ENCODE measurements at places on chromosomes 6 and 20.
A peak's percentile ranks its signal among the peaks of the same experiment; 100 is the strongest.

DNA sequence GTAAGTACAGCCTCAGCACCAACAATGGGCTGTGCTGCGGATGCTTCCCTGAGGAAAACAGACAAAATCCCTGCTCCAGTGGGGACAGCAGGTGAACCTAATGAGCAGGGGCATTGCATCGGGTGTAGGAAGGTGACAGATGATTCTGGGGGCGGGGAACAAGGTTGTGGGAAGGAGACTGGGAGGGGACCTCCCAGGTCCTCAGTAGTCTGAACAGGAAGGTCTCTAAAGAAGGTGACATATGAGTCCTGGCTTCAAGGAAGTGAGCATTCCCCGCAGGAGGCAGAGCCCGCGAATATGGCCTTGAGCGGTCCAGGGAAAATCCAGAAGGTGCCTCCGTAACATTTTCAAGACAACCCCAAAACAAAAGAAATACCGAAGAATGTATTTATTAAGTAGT is 19.4 kb downstream of the ULBP1 start:
- DNase-seq, result no peak

DNA sequence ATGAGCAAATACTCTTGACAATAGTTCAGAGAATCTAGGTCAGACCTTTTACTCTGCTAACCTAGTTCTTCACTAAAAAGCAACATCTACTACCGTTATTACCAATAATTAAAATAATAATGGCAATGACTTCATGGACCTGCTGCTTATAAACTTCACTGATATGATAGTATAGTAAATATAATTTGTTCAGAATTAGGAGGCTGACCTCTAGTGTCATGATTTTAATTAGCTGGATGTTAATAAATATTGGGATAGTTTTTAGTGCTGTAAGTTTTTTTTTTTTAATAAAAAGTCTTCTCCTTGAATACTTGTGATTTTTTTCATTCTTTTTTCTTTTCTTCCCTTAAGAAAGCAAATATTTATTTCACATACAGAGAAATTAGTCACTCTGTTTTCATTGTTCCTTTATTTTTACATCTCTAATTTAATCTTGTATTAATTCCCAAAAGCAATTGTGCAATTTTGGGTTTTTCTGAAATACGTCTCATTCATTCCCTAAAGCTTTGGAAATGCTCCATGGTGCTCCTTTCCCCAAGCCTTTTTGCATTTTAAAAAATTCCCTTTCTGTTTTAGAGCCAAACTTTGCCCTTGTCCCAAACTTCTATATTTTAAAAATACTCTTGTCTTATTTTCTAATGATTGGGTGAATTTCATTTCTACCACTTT is 46.6 kb upstream of the UST start:
- no peak for DNase-seq

GRCh38 chr6:87407901-87408720 is at the start of gene CFAP206:
CFAP206 (plus strand) TSS chr6:87407972; CDS start chr6:87409840, 1,868 bp downstream.
- peak; percentile 77 for DNase-seq

DNA sequence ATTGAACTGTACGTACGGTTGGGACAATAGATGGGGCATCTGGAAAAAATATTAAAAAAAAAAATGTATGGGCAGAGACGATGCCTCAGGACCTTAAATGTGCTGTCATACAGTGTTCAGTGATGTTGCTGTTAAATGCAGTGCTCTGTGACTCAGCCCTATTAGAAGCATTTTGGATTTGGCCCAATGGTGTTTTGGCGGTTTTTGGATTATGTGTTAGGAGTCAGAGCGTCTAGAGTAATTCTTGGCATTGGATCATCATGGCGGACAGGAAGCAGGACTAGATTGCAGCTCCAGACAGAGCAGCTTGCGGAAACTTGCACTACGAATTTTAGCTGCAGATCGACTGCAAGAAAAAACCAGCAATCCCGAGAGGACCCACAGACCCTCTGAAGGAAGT is 280.0 kb downstream of the SOX4 start:
- no peak for DNase-seq

DNA sequence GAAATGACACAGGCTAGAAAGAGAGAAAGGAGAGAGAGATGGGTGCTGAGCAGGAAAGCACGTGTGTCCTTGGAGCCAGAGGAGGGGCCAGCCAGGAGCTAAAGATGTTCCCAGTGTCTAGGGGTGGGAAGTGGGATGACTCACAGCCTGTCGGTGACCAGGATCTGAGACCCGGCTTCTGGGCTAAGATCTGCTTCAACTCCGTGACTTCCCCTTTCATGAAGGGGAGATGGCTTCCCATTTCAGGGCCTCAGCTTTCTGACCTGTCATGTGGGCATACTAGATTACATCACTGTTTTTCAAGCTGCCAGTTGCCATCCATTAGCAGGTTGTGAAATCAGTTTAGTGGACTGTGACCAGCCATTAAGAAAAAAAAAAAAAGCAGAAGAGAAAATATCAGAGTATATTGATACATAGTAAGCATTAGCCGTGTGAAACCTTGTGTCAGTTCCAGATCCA is 5.4 kb downstream of the TGM3 start:
- DNase-seq, result peak; percentile 3

GRCh38 chr6:137013738-137014602 is 30.8 kb downstream of the IL20RA start:
- DNase-seq, result no peak

DNA sequence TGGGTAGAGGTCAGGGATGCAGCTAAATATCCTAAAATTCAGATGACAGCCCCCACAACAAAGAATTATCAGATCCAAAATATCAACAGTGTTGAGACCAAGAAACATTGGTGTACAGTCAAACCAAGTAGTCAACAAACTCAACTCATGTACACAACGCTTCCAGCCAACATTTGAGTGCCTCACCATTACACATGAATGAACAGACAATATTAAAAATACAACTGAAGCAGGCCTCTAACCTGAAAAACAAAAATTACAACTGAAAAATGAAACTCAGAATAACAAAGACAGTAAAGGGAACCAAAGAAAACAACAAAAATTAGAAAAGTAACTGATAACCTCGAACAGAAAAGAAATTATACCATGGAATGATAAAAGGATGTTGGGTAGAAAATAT is 46.2 kb downstream of the HACE1 start:
- no peak for DNase-seq

- no peak for DNase-seq
Measured at GRCh38 chr6:6405031-6405430, 84.6 kb upstream of the F13A1 start.

DNA sequence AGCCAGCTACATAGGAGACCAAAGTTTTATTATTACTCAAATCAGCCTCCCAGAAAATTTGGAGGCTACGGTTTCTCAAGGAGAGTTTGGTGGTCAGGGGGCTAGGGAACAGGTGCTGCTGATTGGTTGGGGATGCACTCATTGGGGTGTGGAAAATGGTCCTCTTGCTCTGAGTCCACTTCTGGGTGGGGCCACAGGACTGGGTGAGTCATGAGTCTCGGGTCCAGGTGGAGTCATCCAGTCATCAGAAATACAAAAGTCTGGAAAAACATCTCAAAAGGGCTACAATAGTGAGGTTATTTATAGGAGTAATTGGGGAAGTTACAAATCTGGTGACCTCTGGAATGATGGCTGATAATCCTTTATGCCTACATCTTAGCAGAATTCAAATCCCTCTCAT is 54.3 kb upstream of the SLC22A16 start:
- no peak for DNase-seq

DNA sequence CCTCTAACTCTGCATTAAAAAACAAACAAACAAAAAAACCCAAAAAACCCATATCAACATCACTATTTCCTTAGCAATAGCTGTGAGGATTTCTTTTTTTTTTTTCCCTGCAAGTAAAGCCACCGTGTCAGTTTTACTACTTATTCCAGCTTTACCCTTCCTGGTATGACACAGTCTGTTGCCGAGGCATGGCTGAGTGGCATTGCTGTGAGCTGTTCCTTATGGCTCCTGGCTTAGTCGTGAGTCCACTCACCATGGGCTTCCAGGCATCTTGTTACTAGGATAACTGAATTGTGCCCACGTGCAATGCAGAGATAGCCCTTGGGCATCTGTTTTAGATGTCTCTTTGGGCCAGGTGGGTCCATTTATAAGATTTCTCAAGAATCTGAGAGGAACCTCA is 84.8 kb downstream of the LRRC1 start:
- no peak for DNase-seq

- no peak for DNase-seq
Measured at GRCh38 chr6:137941995-137942394, 74.9 kb downstream of the TNFAIP3 start.

DNA sequence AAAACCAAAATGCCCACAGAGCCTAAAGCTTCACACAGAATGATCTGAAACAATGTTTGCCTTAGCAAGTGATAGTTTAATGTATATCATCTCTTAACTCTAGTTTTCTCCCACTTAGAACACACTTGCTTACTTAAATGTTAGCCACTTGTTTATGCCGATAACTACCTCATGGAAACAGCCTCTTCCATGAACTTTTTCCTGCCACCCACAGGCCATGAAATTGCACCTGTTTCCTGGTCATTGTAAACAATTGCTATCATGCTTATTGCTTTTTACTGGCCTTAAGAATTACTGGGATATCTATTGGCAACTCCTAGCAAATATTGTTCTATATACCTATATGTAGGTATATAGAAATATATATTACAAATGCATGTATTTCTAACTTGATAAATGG is 231.1 kb downstream of the HDGFL1 start:
- no peak for DNase-seq

GRCh38 chr20:54195483-54196472 is 12.1 kb upstream of the PFDN4 start:
- DNase-seq, result no peak

- DNase-seq, result no peak
Measured at GRCh38 chr6:33081098-33081824, 5.5 kb downstream of the HLA-DPB1 start.

DNA sequence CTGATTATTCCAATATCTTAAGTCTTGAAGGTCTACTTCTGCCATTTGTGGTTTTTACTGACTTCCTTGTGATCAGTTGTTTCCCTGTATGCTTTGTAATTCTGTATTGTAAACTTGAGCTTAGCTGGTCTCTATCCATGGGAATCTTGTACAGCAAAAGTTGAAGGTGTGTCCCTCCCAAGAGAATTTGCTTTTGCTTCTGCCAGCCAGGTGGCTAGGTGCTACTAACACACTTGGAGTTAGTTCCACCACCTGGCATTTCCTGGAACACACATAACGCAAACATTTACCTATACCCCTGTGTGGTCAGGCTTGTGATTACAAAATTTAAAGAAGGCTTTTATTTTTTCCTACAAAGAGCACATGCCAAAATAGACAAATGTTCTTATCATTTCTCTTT is 141.2 kb downstream of the GRM4 start:
- DNase-seq, result no peak

- DNase-seq, result no peak
Measured at GRCh38 chr6:31837369-31838113, 10.0 kb downstream of the HSPA1B start.

DNA sequence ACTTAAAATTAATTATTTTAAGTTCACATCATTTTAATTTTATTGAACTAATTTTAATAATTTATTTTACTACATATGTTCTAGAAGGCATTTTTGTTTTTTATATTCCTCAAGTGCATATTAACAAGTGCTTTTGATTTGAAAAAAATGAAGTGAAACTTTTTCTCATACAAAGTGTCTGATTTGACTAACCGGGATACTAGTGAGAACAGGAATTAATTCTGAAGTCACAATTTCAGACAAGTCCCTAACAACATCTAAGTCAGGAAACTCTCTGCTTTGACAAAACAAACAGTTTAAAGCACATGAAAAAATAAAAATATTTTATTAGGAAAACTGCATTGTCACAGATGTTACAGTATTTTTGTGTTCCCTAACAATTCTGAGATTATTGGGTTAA is 1166.3 kb upstream of the CITED2 start:
- no peak for DNase-seq

GRCh38 chr6:129731428-129731827 is 21.5 kb upstream of the ARHGAP18 start:
- DNase-seq, result no peak

DNA sequence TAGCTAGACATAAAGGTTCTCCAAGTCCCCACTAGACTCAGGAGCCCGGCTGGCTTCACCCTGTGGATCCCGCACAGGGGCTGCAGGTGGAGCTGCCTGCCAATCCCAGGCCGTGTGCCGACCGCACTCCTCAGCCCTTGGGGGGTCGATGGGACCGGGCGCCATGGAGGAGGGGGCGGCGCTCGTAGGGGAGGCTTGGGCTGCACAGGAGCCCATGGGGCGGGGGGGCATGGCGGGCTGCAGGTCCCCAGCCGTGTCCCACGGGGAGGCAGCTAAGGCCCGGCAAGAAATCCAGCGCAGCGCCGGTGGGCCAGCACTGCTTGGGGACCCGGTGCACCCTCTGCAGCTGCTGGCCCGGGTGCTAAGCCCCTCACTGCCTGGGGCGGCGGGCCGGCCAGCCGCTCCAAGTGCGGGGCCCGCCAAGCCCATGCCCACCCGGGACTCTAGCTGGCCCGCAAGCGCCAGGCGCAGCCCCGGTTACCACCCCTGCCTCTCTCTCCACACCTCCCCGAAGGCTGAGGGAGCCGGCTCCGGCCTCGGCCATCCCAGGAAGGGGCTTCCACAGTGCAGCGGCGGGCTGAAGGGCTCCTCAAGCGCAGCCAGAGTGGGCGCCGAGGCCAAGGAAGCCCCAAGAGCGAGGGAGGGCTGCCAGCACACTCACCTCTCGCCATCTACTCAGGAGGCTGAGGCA is 26.5 kb upstream of the ID1 start:
- DNase-seq, result no peak

DNA sequence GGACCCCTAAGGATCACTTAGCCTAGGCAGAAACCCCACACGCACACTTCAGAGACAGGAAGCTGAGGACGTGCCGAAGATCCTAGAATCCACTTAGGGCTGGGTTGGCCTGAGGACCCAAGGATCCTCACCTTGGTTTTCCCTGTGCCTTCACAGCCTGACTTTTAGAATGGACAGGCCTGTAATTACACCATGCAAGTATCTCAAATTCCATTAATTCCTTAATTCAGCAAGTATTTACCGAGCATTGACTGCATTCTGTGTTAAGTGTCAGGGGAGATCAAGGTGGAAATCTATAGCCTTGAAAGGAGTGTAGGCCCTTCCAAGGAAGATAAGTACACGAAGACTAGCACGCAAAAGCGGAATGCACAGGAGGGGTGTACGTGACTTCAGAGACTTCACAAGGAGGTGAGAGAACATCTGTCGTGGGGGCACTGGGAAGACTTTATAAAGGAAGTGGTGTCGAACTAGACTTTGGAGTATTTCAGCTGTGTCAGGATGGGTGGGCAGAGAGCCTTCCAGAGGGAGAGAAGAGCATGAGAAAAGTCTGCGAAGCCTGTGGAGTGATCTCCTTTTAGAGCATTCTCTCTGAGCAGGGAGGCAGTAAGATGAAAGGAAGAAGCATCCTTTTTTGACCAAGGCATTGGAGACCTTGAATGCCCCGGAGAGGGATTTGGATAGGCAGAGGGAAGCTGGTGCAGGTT is 4.0 kb downstream of the DSP start:
- no peak for DNase-seq

DNA sequence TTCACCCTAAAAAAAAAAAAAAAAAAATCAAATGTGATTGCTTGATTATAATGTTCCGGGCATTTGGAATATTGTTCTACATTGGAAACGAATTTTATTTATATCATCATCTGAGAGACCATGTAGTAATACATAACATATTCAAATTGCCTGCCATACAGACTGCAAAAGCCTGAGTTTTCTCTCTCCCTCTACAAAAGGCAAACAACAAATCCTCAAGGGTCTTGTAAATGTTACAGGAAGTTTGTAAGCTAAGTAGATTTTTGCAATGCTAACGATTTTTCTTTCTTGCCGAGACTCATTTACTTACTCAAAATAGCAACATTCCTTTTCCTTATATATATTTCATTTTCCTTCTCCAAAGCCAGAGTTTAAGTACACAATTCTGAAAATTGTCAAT is 49.0 kb upstream of the HTR1E start:
- no peak for DNase-seq
